EH (cell line): ENCODE measurements at places on chromosomes 2 and 18.

- DNase-seq: no peak
Observed at GRCh38 chr2:158251356-158251755, 149.7 kb downstream of the UPP2 start.

- peak; percentile 49 for DNase-seq
Observed at GRCh38 chr2:54966165-54966832, 84.0 kb downstream of the RTN4 start.

DNA sequence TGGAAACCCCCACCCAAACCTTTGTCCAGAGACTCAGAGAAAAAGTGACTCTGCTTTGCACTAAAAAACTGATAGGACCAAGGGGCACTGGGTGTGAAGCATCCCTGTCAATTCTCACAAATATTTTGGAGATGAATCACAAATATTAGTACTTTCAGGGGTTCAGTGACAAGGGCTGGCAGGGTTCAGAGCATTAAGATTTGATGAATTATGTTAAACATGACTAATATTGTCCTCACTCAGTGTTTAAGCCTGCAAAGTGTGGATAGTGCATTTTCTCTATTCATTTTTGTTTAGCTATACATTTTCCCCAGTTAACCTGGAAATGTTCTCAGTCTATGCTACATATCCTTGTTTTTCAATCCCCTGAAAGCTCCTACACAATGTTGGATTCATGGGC is 65.3 kb upstream of the CCDC68 start:
- no peak for DNase-seq

GRCh38 chr2:138381373-138381772 is 120.2 kb upstream of the SPOPL start:
- no peak for DNase-seq

DNA sequence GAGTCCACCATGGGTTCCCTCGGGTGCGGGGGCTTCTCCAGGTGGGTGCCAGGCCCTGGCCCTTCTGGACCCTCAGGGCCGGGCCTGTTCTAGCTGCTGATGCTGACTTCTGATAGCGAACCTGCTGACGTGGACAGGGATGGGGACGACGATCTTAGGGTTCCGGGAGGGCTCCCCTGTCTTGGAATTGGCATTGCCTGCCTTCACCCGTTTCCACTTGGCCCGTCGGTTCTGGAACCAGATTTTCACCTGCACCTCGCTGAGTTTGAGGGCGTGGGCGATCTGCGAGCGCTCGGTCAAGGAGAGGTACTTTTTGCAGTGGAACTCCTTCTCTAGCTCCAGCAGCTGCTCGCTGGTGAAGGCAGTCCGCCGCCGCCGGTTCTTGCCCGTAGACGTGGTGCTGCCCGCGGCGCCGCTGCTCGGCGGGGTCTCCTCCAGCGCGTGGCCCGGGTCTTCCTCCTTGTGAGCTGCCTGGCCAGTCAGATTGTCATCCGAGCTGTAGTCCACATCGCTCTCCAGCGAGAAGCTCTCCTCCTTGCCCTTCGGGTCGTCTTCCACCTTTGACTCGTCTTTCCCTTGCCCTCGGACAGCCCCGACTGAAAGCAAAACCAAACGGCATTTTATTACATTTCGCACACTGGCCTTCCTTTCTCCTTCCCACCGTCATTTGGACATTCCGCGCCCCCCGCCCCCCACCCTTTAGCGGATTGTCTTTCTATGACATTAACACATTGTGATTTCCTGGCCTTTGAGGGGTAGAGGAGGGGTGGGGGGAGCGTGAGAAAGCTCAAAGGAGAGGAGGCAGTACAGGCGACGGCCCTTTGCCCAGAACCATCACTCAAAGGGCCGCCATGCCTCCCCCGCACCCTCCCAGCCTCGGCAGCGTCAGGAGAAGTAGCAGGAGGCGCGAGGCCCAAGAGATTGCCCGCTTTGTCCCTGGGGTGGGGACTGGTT is 2.1 kb downstream of the GBX2 start:
- DNase-seq: peak; percentile 64

- DNase-seq: peak; percentile 69
Observed at GRCh38 chr2:127591221-127591923, 54.6 kb upstream of the GPR17 start.

- DNase-seq: no peak
Observed at GRCh38 chr18:65750389-65751154, at the start of gene CDH7. Gene CDH7 (plus strand): TSS chr18:65751012. CDS start chr18:65762843, 11,831 bp downstream.

- DNase-seq: no peak
Observed at GRCh38 chr2:96759548-96759947, 1.2 kb upstream of the CNNM4 start.

- DNase-seq: no peak
Observed at GRCh38 chr2:47064106-47064505, 91.0 kb downstream of the STPG4 start.

DNA sequence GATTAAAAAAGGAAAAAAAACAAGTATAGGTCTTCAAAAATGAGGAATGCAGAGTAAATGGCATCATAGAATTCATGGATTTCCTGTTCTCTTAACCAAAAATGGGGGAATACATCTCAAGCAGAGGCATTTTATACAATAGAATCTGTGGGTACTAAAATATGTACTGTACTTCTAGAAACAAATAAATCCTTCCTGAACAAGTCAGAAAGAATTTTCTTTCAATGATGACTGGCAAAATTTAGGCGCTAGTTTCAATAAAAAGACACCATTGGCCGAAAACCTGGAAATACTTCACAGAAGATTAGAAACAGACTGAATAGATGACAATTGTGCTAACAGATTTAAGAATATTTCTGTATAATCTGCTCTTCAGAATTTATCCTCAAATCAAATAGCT is 15.1 kb downstream of the TRAK2 start:
- peak; percentile 66 for DNase-seq

DNA sequence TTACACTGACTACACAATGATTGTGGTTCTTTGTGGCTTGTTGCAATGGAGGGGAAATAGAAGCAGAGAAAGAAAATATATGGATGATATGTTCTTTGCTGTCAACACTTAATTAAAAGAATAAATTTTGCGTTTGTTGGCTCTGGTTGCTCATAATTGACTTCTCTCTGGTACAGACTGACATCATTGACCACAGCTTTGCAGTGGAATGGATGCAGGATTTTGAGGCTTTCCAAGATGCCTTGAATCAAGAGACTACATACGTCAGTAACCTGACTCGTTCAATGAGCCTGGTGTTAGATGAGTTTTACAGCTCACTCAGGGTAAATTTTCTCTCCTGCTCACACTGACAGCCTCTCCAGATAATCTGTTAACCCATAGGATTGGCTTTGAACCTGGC is 9.9 kb downstream of the GPN1 start:
- DNase-seq: peak; percentile 54

- DNase-seq: peak; percentile 56
Observed at GRCh38 chr2:101012706-101013181, 10.7 kb downstream of the RPL31 start.

DNA sequence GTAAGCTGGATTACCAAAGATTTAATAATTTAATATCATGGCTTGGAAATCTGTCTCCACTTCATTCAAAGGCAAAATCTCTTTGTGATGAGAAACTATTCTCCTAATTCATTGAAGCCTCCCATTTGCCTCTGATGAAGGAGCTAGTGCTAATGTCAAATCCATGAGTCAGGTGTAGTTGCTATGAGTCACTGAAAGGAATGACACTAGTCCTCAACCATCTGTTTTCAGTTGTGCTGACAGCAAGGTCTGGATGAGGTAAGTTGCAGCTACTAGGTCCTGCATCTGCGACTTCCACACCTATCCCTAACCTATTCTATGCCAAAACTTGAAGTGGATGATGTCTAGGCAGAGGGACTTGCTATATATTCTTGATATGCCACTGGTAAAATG is 324.0 kb upstream of the UBE2E3 start:
- DNase-seq: peak; percentile 72

GRCh38 chr2:59745085-59745484 is 808.4 kb downstream of the BCL11A start:
- DNase-seq: no peak

DNA sequence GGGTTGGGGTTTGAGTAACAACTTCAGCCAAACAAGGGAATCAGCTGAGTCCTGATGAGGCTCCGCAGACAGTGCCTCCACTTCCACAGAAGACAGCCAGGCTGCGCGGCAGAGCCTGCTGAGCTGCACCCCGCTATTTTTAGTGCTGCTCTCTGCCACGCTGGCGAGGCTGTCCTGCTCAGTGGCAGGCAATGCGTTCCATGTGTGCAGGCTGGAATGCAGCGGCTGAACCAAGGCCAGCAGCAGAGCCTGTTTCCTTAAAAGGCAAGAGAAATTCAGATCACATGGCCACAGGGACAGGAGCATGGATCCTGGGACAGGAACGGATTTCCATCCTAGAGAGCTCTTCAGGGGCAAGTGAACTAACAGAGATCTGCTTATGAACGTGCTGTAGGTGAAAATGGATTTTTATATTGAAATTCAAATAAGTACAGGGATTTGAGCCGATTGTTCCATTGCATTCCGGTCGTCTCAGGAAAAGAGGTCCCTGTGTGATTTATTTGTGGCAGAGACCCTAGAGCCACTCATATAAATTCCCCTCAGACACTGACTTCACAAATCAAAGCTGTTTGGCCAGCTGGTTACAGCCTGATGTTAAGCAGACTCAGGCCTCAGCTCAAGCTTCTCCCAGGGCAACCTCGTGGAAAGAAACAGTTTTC is 98.7 kb downstream of the COL6A3 start:
- DNase-seq: peak; percentile 99

DNA sequence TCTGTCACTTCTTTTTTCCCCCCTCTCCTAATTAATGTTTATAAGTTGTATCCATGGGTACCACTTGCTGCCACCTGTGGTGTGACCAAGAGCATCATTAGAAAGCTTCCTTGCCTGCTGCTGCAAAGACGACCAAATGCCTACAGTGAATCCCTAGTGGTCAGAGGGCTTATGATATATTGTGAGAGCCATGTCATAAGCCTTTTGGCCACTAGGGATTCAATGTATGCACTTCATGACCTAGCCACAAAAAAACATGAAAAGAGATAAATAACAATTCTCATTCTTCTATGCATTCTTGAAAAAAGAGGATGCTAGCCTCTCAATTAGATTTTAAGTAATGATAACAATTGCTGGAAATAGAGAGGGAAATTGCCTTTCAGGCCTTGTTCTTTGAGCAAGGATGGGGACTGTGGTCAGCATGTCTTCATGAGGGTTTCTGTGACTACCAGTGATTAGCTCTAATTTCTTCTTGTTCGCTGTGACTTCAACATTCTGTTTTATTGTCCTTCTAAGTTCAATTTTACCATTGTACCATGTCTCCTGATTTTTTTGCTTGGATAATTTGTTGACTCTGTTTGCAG is 435.3 kb downstream of the TGIF1 start:
- DNase-seq: peak; percentile 15

- DNase-seq: no peak
Observed at GRCh38 chr2:68366083-68366560, 1.0 kb downstream of the PLEK start.

GRCh38 chr2:46096260-46096659 is 200.9 kb upstream of the EPAS1 start:
- DNase-seq: peak; percentile 79

DNA sequence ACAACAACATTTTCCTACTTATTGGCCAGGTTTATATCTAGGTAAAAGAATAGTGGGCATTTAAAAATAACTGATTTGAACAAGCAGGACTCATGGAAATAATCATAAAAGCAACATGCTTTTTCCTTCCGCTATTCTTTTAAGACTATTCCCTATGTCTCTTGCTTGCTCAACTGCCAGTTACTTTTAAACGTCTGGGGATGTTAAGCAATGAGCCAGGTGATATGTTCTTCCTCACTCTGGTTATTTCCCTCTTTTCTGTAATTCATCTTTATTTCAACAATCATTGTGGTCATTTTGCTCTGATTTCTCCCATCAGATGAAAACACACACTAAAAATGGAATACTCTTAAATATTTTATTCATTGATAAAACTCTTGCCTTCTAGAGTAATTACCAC is 33.4 kb upstream of the SLC8A1 start:
- no peak for DNase-seq

- DNase-seq: peak; percentile 53
Observed at GRCh38 chr2:167438206-167438605, 549.9 kb downstream of the XIRP2 start.

DNA sequence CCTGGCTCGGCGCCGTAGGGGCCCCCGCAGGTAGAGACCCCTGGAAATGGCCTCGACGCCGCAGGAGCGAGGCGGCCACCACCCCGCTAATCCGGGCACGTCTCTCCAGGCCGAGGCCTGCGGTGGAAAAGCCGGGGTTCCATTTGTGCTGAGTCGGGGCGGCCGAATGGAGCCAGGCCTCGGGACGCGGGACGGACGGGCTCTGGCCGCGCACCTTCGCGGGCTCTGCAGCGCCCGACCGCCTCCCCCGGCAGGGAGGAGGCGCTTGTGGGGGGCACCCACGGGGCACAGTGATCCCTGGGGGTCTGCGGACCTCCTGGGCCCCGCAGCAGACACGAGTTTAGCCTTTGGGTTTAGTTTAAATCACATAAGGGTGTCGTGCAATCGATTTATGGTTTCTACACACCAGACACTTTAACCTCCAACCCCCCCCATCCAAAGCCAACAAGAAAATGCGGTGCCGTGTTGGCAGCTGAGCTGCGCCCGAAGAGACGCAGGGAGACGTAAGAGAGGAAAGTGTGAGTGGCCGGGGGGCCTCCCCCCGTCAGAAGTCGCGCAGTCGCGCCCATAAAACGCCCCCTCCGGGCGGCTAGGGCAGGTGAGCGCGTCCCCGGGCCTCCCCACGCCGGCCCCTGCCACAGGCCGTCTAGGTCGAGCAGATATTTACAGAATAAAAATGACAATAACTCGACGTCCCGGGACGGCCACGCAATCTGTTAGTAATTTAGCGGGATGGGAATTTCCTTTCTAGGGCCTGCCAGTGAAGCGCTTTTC is 1.0 kb upstream of the NFATC1 start:
- peak; percentile 73 for DNase-seq

GRCh38 chr2:168079236-168079635 is 168.2 kb downstream of the STK39 start:
- DNase-seq: no peak

GRCh38 chr2:167196461-167197252 is 308.4 kb downstream of the XIRP2 start:
- DNase-seq: peak; percentile 53

- DNase-seq: peak; percentile 87
Observed at GRCh38 chr2:19786408-19787058, 115.2 kb downstream of the TTC32 start.

DNA sequence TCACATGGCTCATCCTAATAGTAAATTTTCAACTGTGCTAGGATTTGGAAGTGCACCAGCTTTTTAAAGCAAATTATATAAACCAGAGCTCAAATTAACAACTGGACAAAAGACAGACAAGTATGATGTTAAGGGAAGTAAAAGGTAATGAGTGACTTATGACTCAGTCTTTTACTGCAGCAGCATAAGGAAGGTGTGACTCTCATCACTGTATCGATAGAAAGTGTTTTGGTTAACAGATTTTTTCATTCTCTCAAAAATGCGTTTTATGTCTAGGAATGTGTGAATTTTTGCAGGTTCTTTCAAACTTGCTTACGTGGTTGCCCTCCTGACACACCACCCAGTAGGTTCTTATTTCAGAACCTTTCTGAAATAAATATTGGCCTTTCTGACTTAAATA is 244.2 kb upstream of the BOD1L2 start:
- DNase-seq: no peak
